ENCODE measurements at places on chromosomes 7 and 10.
A peak's percentile ranks its signal among the peaks of the same experiment; 100 is the strongest.

GRCh38 chr7:5550385-5550784, 126.8 kb upstream of the TNRC18 start:
- DNase-seq, result no peak

- DNase-seq, result no peak
Observed at GRCh38 chr10:87915989-87916388, 52.6 kb downstream of the PTEN start.

DNA sequence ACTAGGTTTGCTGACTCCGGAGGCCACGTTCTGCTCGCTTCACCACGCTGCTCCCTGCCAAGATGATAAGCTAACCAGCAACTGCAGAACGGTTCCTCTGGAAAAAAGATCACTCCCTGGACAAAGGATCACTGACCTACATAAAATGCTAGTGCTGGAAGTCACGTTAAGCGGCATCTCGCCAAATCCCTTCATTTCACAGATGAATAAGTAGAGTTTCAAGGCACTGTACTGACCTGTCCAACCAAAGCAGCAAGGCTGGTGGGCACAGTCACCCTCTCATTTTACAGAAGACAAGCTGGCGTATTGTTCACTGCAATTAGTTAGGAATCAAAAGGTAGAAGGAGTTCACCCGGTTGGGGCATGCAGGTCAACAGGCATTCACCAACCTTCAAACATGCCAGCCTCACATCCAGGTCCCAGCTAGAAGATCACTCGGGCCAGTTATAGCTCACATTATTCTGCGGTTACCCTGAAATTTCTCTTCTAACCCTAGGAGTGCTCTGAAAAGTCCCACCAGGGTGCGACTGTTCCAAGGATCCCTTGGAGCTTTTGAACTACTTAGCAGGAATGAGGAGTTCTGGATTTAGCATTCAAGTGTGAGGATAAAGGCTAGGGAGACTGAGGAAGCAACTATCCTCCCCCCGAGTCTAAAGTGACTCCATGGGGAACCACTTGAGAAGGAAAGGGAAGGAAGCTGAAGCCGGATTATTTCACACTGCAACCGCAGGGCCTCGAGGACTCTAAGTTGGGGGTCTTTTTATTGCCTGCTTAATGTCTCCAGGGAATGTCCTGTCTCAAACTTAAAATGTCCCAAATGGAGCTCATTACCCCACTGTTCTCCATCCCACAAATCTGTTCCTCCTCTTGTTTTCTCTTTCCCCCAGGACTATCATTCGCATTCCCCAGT, 32.8 kb downstream of the HIPK2 start:
- no peak for DNase-seq

- DNase-seq, result no peak
Observed at GRCh38 chr7:140669352-140669751, 3.4 kb upstream of the ADCK2 start.

GRCh38 chr10:132398566-132398991, 1.6 kb downstream of the PWWP2B start:
- DNase-seq, result no peak

GRCh38 chr7:134701272-134701671, 54.6 kb downstream of the BPGM start:
- no peak for DNase-seq

DNA sequence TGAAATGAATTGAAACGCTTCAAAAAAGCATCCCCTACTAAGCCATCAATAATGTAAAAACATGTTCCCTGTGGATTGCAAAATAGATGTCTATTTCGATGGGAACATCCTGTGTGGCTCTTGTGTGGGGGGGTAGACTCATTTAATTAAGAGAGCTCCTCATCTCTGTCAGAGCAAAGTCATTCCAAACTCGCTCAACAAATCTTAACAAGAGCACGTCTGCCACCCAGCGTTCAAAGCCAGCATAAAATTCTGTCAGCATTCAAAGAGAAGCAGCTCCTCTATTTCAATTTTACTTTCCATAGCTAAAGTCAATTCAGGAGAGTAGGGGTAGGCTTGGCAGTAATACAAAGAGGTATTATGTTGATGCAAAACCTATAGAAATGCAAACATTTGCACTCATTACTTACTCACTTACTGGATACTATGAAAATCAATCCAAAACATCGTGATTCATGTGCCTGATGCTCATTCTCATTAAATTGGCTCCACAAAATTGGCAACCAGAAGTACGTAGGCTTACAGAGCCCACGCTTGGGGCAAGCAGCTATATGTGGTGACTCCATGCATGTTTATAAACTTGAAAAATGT, 114.9 kb downstream of the IPMK start:
- DNase-seq, result peak; percentile 11

DNA sequence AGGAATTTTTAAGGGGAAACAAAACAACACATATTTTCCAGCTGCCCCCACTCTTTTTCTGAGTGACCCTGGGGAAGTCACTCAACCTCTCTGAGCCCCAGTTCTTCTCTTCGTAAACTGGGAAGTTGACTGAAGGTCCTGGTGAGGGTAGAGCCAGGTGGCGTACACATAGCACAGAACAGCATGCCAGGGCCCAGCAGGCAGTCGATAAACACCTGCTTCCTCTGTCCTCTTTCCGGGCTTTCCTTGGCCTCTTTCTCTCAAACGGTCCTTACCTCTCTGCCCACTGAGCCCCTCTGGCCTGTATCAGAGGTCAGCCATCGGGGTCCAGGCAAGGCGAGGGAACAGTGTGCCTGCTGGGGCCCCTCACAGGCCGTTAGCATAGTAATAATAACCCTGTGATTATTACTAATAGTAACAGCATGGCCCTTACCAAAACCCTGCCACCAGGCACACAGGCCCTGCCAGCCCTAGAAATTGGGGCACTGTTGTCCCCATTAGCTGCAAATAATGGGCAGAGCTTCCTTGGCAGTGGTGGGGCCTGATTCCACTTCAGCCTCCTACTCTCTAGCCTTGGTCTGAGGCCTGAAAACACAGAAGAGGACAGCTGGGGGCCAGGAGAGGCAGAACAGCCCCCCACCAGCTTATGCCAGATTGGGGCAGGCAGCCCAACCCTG, 37.3 kb upstream of the SLC29A3 start:
- DNase-seq, result no peak

GRCh38 chr10:106537866-106538265, 626.6 kb downstream of the SORCS1 start:
- DNase-seq, result no peak
